Thyroid gland (tissue), 4 donors: ENCODE measurements at places on chromosomes 4 and X. TPM values are rescaled to one million over a fixed set of nuclear protein-coding genes. Genes with fewer than 3 reads are reported as not detected.

MAGEC3 gene
- not detected for total RNA-seq

RIPPLY1 gene
- total RNA-seq: not detected

LGI2 gene
- total RNA-seq: 3.7 TPM

STPG2 gene
- 2.3 TPM for total RNA-seq

ZCCHC18 gene
- total RNA-seq: 0.67 TPM

IL21 gene
- not detected for total RNA-seq

PAGE1 gene
- not detected for total RNA-seq

XK gene
- 0.40 TPM for total RNA-seq
